NCI-H187 (cell line): ENCODE measurements at places on chromosomes 3 and 15.

DNA sequence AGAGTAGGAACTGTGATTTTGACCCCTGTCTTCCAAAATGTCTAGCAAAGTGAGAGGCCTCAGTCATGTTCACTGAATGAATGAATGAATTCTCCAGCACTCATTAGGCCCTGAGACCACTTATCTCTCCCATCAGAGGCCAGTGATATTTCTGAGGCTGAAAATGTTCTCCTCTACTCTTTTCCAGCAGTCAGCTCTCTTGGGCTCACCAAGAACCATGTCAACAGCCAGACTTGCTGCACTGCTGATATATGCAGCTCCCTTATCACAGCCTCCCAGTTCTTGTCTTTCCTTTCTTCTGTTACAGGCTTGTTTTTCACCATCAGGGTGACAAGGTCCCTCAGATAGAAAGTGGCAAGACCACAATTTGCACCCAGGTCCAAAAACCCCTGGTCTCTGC, 28.7 kb upstream of the MFSD1 start:
- no peak for DNase-seq

- no peak for DNase-seq
These were observed 543 bp downstream of the MEF2A start for GRCh38 chr15:99566157-99566897.

- no peak for DNase-seq
These were observed 500.6 kb downstream of the PYDC2 start for GRCh38 chr3:191961529-191961928.

DNA sequence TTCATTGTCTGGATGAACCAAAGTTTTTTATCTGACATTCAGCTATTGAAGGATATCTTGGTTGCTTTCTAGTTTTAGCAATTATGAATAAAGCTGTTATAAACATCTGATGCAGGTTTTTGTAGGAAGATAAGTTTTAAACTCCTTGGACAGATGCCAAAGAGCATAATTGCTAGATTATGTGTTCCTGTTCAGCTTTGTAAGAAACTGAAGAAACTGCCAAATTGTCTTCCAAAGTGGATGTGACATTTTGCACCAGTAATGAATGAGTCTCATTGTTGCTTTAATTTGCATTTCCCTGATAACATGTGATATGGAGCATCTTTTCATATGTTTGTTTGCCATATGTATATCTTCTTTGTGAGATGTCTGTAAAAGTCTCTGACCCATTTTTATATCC, 239.9 kb upstream of the TTC14 start:
- no peak for DNase-seq

GRCh38 chr3:149975919-149976318, 5.2 kb upstream of the PFN2 start:
- DNase-seq, result no peak

DNA sequence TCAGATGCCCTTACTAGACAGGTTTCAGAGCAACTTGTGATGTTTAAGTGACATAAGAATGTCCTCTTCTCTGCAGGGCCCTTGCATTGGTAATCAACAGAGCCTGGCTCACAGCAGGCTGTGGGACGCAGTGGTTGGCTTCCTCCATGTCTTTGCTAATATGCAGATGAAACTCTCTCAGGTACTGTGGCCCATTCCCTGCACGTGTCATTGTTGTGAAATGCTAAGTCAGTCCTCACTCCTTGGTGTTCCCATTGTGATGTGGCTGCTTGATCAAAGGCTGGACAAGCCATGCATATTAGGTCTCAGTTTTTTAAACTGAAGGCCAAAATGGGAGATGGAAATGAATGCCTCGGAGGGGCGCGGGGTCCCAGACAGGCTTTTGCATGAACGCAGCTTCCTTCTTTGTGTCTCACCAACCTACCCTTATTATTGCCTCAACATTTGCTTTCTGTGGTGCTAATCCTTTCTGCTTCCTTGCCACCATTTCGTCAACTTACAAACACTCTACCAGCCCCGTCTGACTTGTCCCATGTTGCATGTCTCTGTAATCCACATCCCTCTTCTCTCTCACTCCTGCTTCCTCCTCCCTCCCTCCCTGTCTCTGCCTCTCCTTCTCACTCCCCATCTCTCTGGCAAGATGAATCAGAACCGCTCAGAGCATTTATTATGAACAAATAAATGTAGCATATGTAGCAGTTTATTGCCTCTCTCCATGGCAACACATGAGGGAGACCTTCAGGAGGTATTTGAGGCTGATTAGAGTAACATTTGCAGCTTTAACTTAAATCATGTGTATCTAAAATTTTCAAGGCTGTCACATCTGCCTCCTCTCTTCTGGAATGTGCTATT, 133.2 kb upstream of the CHRM5 start:
- DNase-seq, result no peak

GRCh38 chr3:106611116-106611515, 742.3 kb upstream of the CBLB start:
- no peak for DNase-seq

DNA sequence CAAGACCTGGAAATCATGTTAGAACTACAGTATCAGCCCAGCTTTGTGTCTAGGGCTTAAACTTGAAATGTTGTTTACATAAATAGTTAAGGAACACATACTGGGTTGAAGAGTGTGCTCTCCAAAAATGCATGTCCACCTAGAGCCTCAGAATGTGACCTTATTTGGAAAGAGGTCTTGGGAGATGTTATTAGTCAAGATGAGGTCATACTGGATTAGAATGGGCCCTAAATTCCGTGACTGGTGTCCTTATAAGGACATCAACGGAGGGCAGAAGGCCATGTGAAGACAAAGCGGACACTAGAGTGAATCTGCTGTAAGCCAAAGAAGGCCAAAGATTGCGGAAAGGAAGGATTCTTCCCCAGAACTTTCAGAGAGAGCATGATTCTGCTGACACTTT, 759.2 kb upstream of the CFAP20DC start:
- no peak for DNase-seq

DNA sequence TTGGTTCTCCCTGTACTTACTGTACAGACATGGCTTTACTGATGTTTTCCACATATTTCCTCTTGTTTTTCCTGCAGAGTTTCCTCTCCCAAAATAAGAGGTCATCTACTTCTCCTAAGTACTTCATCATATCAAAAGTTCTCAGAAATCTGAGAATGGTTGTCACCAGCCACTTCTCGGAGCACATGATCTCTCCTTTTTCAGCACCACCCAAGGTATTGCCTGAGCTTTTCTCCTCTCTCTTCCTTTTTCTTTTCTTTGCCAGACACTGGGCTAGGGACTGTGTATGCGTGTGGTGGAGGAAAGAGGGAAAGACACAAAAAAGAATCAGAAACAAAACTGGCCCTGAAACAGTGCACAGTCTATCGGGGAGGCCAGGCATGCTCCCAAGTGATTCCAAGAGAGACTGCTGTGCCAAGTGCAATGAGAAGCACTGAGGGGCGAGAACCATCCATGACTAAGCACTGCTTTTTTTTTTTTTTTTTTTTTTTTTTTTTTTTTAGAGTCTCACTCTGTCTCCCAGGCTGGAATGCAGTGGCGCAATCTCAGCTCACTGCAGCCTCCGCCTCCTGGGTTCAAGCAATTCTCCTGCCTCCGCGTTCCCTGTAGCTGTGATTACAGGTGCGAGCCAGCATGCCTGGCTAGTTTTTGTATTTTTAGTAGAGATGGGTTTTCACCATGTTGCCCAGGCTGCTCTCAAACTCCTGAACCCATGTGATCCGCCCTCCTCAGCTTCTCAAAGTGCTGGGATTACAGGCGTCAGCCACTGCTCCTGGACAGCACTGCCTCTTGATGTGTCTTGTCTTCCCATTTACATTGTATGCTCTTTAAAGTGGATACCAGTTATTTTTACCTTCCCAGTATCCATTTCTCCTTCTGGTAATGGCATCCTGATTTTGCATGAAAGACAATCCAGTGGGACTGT, 194.0 kb upstream of the FEZF2 start:
- no peak for DNase-seq

- DNase-seq, result peak; percentile 18
These were observed 215.6 kb upstream of the RBMS3 start for GRCh38 chr3:29065211-29065785.

DNA sequence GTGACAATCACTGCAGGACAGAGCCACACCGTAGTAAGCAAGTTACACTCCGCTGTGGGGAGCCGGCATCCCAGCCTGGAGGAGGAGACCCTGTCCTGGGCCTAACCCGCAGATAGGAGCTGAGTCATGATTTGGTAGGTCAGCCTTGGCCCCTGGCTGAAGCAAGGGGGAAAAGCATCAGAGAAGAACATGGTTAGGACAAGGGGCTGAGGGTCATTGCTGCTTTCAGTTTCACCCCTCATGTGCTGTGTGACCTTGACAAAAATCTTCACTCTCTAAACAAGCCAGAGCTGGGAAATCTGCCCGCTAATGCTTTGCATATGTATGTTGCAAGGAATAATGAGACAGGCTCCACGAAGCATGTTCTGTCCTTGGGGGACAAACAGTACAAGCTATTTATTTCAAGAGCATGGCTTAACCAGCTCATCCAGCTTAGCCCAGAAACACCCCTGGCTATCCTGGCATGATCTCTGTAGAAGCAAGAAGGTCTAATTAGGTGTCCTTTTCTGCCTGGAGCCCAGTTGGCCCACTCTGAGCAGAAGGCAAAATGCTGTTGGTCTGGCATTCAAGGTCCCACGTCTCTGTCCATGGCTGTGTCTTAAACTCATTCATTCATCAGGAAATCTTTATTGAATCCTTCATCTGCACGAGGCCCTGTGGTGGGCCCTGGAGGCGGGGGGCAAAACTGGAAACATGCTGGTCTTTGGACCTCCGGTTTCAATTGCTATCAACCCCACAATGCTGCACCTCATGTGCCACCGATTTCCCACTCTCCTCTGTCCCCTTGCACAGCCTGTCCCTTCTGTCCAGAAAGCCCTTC, 221.3 kb upstream of the LYSMD4 start:
- DNase-seq, result no peak

GRCh38 chr15:68578980-68579935, at the start of gene CORO2B:
Gene CORO2B (plus strand): TSS chr15:68578993. CDS start chr15:68579263, 270 bp downstream.
- peak; percentile 20 for DNase-seq

DNA sequence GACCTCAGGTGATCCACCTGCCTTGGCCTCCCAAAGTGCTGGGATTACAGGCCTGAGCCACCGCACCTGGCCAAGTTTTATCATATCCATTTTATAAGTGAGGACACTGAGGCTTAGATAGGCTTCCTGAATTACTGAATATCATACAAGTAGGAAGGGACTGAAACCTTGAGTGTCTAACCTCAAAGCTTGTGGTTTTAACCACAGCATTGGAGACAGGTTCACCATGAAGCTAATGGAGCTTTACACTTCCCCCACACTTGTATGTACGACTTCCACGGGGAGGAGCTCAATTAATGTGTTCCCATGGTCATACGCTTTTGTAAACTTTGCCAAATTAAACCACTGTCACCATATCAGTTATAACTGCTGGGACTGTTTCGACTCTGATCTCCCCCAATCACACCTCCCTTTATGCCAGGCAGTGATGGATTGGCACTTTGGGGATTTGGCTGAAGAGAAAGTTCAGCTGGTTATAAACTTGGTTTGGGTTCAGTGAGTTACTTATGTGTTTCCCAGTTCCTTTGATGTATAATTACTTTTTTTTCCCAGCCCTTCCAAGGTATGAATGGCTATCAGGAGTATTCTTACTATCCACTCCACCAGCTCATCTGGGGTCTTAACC, 38.4 kb upstream of the MEIS2 start:
- no peak for DNase-seq

GRCh38 chr3:152488449-152488848, 219.7 kb downstream of the MBNL1 start:
- no peak for DNase-seq

DNA sequence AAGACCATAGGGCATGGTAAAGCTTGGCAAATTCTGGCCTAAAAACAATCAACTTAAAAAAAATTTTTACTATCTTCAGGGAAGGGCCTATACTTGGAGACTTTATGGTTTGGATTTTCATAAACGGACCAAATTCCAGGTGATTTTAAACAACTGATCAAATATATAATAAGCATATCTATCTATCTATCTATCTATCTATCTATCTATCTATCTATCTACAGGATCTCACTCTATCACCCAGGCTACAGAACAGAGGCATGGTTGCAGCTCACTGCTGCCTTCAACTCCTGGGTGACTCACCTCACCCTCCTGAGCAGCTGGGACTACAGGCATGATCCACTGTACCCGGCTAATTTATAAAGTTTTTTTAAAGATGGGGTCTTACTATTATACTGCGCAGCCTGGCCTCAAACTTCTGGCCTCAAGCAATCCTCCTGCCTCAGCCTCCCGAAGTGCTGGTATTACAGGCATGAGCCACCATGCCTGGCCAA, 6.7 kb downstream of the SPPL2A start:
- DNase-seq, result no peak

DNA sequence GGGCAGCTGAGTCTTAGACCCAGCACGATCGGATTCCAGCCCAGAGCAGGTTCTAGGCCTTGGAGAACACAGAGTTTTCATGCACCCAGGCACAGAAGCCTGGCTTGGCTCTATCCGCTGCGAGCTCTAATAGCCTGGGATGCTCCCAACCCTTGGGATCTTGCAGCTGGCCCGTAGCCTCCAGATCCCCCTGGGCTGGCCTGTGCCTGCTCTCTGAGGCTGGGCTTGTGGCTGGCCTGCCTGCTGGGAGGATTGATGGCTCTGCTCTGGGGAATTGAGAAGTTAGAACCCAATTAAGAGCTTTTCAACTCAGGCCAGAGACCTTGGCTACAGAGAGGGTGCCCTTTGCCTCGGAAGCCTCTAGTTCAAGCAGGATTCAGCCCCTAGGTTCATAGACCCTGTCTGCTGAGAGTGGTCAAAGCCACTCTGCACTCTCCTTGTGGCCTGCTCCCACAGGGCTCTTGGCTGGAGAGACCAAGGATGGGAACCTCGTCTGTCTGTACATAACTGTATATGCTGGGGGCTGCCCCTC, 64.4 kb downstream of the MAGEF1 start:
- DNase-seq, result no peak

- DNase-seq, result no peak
These were observed 229.7 kb upstream of the TBL1XR1 start for GRCh38 chr3:177426878-177427495.

- DNase-seq, result peak; percentile 1
These were observed 24.8 kb downstream of the AADAC start for GRCh38 chr3:151838574-151839312.
